Stimulated activated CD4-positive, alpha-beta T cell treated with anti-CD3 and anti-CD28 coated beads, Interleukin-2, amount 100 ng/mL, for 24 hours (primary cell): ENCODE measurements at places on chromosomes 13 and 19.
A peak's percentile ranks its signal among the peaks of the same experiment; 100 is the strongest.

- DNase-seq, result no peak
Observed at GRCh38 chr13:51704399-51705313, 99.3 kb downstream of the DHRS12 start.

DNA sequence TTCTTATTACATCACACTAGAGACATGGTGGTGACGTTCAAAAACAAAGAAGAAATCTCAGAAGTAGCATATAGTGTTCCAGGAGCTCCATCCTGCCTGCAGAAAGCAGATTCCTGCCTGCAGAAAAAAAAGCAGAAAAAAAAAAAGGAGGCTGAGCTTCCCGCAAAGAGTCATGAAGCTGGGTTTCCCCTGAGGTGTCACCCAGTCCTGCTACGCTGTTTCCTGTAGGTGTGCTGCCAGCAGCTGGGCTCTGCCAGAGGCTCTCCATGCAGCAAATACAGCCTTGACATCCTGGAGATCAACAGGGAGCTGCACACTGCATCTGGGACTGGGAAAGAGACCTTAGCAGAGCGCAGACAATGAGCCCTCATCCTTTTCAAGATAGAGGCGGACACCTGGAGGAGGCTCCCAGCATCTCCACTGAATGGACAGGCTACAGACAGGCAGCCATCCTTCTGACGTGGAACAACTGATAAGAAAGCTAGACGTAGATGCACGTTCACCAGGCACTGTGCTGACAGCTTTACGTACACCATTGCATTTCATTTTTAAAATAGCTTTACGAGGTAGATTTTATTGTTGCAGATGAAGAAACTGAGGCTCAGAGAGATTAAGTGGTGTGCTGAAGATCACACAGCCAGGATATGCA is 350.9 kb downstream of the FOXO1 start:
- DNase-seq, result peak; percentile 55

DNA sequence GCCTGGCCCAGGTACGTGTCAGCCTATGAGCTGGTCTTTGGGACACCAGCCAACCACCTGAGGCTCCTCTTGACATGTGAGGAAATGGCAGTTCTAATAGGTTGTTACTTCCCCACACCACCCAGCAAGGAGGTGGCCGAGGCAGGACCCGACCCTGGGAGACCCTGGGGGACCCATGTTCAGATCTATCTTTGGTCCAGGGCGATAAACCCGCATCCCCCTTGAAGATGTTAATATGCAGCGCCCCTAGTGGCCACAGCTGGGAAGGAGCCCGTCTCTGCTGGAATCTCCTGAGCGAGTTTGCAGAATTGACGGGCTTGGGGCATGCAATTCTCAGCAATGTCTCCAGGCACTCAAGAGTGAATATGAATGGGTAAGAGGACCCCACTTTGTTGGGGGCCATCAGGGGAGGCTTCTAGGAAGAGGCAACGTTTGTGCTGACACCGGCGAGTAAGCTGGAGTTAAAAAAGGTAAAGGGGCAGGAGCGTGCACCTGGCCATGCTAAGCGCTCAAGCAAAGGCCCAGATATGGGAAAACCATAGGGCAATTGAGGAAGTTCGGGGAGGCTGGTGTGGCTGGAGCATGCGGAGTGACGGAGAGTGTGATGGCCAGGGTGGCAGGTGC is 1.5 kb upstream of the MYO1F start:
- peak; percentile 88 for DNase-seq

GRCh38 chr13:108407495-108407894 is 138.0 kb downstream of the TNFSF13B start:
- no peak for DNase-seq

DNA sequence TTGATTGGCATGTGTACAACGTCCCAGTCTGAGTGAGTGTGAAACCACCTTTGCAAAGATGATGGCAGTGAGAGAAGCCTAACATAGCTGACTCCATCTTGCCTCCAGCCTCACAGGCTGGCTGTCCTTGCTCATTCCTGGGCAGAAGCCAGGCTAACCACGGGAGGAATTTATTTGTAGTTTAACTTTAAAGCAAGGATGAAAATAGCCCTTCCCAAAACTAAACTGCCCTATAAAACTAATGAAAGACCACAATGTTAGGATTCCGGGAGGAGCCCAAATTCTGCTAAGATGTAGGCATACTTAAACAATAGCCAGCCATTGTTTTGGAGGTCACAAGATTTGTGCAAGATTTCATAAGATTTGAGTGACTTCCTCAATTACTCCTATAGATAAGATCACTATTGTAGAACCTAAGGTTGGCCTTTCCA is 96.6 kb upstream of the LSM14A start:
- no peak for DNase-seq

GRCh38 chr13:23087880-23088279 is 92.9 kb upstream of the SGCG start:
- DNase-seq, result peak; percentile 19

DNA sequence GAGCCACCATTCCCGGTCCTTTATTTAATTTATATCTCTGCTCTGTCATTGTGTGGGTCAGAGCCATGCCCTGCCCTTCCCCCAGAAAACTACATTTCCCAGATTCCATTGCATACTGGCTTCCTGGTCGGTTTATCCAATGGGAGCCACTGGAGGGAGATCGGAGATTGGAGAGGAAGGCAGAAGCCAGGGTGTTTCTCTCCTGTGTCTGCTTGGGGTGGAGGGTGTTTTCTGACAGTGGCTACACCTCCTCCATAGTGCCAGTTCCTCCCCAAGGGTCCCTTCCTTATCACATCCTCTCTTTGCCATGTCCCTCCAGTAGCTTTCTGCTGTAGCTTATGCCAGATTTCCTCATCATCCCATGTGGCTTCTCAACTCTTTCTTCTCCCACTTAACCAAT is 19.0 kb downstream of the OLFM2 start:
- no peak for DNase-seq

DNA sequence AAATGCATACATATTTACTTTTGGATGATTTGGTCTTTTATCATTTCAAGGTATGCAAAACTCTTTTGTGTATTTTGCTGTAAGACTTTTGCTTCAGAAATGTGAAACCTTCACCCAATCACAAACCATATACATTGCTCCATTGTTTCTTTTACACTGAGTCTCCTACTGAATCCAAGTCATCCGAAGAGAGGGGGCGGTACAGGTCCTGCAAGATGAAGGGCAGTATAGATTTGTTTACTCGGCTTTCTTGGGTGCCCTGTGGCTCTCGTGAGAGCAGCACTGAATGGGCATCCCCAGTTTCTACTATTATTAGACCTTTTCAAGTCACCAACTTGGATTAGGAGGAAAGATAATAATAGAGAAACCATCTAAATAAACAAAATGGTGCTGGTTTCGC is 280.6 kb downstream of the DCLK1 start:
- no peak for DNase-seq

DNA sequence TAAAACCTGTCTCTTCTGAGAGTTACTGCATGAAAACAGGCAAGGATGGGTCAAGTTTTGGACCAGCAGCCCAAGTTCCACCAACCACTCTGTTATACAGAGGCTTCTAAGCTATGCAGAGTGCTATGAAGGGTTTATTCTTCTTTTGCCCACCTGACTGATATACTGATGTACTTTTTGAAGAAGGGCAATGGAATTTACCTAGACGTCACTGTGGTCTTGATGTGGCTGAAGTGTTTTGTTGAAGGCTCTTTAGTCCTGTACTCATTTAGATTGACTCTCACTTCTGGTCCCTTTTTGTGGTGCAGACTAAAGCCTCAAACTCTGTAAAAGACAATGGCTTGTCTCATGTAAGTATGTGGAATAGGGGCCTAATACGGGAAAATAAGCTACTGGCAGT is 92.0 kb downstream of the DGKH start:
- DNase-seq, result no peak

DNA sequence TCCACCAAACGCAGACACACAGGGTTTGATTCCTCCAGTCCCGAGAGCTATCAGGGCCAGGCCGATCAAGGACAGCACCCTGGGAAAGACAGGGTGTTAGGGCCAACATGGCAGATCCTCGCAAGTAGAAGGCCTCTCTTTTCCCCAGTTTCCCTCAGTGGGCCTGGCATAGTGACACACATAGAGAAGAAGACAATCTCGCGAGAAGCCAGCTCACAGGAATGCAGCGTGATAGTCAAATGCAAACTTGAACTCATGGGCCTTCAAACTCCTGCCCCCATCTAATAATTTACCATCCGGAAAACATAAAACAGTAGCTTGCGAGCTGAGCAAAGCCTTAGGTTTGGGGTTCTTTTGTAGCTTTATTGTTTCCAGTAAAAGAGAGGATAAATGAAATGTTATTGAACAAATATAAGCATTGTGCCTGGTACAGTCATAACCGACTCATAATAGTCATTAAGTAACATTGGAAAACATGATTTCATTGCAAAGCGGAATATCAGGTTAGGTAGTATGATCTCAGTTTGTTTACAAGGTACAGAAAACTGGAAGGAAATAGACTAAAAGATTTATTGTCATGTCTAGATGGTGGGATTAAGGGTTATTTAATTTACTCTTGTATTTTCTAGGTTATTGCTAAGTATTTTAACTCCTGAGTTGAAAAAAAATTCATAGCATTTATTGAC is 30.5 kb downstream of the SLC15A1 start:
- DNase-seq, result no peak

GRCh38 chr13:94710065-94710781 is 2.1 kb downstream of the SOX21 start:
- DNase-seq, result no peak

DNA sequence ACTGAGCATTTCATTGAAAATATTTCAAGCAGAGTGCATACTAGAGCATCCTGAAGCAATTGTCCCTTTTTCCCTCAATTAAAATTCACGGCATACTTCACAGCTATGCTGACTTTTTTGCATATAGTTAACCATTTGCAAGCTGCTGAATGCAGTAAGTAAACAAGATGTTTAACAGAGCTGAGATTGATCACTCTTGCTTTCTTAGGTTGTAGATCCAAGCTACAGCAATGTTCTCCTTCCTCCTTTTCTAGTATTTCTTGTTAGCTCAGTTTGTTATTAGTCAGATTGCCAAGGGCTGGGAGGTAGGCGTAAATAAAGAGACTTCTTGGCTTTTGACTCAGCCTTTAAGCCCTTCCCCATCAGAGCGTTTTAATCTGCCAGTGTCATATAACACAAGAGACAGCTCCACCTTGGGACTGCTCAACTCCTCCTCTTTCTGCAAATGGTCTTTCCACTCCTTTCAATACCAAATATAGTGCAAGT is at the start of gene SLITRK6:
Gene SLITRK6 (minus strand): TSS at position 323 of the 486 bp plus-strand sequence. CDS start 2,911 bp downstream, outside the sequence.
- no peak for DNase-seq

- peak; percentile 57 for DNase-seq
Observed at GRCh38 chr19:50803633-50804419, 13.6 kb downstream of the ACP4 start.

DNA sequence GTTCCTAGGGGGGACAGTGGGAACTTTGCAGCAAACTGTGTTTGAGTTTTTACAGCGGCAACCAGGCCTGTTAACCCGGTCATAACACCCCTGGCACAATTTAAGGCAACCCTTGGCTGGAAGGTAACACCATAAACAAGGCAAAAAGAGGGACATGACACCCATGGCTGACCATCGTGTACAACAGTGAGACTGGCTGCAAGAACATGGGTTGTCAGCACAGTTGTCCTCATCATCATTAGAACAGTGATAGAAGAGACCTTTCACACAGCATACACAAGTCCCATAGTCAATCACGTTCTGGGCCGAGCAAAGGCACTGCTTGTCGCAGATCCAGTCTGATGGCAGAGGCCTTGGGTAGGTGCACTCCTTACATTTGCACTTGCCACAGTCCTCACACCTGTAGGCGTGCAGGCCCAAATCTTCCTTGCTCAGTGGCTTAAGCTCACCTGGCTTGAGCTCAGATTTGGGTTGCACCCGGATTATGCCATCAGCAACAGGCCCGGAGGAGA is 4.1 kb downstream of the SPRY2 start:
- DNase-seq, result no peak

GRCh38 chr13:39699274-39699673 is 43.8 kb downstream of the COG6 start:
- DNase-seq, result no peak

DNA sequence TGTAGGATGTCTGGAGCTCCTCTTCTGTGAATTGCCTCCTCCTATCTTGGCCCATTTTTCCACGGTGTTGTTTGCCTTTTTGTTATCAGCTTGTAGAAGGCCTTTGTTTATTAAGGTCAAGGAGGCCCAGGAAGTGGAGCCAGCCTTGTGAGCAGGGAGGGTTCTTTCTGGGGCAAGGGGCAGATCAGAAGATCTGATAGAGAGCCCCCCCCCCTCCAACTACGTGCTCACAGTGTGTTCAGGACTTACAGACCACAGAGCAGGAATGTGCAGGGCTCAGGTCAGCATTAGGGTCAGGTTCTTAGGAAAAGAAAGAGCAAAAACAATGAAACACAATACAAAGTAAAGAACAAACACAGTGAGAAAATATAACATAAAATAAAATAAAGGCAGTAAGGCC is 59.4 kb downstream of the CCNE1 start:
- DNase-seq, result no peak

- DNase-seq, result no peak
Observed at GRCh38 chr19:54268936-54269335, 11.9 kb upstream of the LILRB5 start.

- DNase-seq, result no peak
Observed at GRCh38 chr13:51235756-51236490, 13.7 kb downstream of the FAM124A start.

DNA sequence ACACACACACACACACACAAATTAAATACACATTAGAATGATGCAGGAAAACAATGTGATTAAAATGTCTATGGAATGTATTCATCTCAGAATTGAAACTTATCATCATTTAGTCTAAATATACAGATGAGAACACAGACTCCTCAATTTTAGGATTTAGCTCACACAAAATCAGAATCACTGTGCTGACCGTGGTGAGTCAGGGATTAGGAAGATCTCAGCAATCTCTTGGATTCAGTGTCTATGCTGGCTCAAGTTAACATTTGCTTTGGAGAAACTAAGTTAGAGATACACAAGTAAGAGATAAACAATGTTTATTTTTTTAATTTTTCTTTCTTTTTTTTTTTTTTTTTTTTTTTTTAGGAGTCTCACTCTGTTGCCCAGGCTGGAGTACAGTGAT is 323.6 kb downstream of the KLF12 start:
- no peak for DNase-seq

GRCh38 chr13:42812316-42812715 is 30.9 kb downstream of the FAM216B start:
- no peak for DNase-seq

- no peak for DNase-seq
Observed at GRCh38 chr13:46296115-46296822, 84.5 kb downstream of the LRRC63 start.

GRCh38 chr13:35741657-35742056 is 265.2 kb upstream of the MAB21L1 start:
- no peak for DNase-seq

DNA sequence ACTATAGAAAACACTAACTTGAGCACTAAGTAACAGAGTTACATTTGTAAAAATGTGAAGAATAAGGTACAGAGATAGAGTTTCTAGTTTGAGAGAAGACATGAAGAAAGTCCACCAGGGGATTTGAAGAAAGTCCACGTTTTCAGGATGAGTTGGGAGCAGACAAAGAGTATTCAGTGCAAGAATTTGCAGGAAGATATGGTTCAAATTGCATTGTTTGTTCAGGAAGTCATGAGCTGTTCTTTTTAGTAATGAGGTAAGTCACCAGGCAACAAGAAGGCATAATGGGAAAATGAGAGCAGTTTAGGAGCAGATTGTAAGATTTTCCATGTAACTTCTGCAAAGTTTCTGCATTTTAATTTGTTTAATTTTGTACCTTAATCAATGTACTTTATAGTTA is 618.0 kb downstream of the DACH1 start:
- no peak for DNase-seq
